ENCODE measurements at places on chromosomes 11 and 22.

DNA sequence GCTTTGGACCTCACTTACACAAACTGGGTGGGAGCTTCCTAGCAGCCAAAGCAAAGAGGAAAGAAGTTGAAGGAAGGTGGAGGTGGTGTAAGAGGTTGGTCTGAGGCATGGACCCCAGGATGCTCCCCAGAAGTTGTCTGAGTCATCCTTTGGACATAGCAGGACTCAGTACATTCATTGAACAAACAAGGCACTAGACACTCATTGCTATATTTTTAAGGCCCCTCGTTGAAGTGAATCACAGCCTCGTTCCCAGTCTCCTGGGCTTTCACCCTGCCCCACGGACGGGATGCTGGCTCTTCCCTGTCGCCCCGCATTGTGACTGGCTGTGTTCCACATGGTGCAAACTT is 95.9 kb upstream of the FGF3 start:
- no peak for DNase-seq

- DNase-seq: no peak
These were observed 255.2 kb downstream of the BUD13 start for GRCh38 chr11:116517584-116517983.

DNA sequence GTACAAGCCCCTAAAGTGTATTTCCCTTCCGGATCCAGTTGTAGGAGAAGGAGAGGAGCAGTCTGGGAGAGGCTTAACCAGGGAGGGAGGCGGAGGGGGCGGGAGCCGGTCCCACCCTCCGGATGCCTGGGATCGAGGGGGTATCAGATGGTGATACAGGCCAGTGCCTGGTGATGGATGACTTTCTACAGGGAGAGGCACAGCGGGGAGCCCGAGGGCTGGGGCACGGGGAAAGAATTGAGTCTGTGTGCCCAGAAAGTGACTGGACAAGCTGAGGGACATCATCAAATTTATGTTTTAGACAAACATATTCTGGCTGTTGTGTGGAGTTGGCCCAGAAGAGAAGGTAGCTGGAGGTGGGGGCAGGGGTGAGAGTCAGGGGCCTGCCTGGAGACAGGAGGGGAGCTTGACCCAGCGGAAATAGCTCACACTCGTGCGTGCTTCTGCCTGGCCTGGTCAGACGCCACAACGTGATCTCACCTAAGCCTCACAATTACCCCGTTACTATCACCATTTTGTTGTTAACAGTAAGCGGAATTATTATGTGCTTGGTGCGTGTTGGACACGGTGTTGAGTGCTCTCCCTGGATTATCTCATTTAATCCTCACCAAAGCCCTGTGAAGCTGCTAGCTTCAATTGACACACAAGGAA is 42.4 kb downstream of the AMPD3 start:
- DNase-seq: no peak

DNA sequence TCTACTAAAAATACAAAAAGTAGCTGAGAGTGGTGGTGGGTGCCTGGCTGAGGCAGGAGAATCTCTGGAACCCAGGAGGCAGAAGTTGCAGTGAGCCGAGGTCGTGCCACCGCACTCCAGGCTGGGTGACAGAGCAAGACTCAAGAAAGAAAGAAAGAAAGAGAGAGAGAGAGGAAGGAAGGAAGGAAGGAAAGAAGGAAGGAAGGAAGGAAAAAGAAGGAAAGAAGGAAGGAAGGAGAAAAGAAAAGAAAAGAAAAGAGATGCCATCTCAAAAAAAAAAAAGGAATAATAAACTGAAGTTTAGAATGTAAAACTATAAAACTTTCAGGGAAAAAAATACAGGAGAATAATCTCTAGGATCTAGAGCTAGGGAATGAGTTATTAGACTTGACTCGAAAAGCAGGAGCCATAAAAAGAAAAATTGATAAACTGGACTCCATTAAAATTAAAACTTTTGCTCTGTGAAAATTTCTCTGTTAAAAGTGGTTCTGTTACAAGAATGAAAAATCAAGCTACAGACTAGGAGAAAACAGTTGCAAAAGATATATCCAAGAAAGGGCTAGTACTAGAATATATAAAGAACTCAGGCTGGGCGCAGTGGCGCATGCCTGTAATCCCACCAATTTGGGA is 13.4 kb upstream of the SEPTIN5 start:
- no peak for DNase-seq

GRCh38 chr11:129969920-129970319 is 32.7 kb downstream of the PRDM10 start:
- no peak for DNase-seq

DNA sequence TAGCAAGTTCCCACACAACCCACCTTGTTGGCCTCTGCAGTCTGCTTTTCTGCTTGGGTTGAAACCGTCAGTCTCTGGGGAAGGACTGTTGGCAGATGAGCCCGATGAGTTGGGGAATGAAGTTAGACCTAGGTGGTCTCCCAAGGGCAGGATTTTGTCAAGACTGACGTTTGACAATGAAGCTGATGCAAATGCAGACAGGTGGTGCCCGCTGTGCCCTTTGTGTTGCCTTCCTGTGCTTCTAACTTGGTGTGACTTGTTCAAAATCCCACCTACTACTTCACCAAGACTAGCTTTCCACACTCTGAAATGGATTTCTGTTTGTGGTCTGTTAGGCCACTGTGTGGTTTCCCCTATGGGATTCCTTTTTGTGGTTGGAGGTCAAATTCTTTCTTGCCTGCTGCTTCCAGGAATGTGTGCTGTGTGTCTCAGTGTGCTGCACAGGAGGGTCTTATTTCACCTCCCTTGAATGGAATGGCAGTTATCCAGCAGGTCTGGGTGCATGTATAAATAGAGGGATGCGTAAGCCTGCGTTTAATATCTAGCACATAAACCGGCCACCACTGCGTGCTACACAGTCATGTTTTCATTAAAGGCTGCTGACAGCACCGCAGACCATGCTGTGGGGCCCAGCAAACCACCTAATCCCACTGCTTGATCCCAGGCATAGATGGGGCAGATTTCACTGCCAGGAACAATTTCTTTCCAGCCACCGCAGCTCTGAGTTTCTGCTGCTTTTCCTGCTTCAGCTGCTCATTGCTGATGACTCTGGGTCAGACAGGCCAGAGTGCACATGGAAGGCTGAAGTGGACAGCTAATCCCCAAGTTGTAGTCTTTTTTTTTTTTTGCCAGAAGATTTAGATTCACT is 44.8 kb downstream of the ADAMTS8 start:
- DNase-seq: no peak

Measured in NCI-H1436 (cell line).